ENCODE measurements at places on chromosomes 4 and X.

DNA sequence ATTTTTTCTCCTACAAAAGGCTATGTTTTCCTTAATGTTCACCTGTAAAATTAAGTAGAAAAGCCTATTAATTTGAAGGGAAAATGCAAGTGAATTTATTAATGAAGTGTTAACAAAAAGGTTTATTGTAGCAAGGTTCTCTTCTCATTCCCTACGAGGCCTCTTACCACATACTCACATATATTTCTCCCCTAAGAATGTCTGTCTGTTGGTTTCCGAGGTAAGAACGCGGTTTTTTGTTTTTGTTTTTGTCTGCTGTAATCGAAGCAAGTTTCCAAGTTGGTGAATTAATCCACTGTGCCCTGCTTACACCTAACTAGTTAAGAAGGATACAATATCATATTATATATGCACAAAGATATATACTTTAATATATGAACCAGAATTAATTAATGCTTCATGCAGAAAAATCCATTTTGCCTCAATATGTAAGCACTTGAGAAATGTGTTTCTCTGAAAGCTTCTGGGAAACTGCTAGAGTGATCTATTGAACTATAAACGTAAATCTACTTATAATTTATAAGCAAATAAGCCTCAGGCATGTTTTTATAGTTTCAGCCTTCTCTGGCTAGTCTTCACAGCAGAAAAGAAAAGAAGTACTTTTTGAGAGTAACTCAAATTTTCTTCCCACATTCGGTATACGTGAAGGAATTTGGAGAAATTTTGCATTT, 120.8 kb downstream of the EGF start:
- no peak for DNase-seq

GRCh38 chrX:20217271-20217670, 49.4 kb downstream of the RPS6KA3 start:
- DNase-seq, result no peak

DNA sequence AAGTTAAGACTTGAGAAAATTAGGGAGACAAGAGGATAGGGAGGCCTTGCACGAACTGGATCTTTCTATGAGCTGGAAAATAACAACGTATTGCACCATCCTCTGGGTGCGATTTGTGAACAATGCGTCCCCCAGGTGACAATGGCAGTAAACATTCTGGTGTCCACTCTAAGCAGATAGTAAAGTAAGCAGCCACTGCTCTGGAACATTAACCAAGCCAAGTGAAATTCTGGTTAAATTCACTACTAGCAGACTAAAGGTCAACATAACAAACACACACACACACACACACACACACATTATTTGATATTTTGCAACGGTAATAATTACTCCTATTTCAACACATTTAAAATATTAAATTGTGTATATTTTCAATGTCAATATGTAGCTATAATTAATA, 242.2 kb upstream of the DCAF8L1 start:
- no peak for DNase-seq

DNA sequence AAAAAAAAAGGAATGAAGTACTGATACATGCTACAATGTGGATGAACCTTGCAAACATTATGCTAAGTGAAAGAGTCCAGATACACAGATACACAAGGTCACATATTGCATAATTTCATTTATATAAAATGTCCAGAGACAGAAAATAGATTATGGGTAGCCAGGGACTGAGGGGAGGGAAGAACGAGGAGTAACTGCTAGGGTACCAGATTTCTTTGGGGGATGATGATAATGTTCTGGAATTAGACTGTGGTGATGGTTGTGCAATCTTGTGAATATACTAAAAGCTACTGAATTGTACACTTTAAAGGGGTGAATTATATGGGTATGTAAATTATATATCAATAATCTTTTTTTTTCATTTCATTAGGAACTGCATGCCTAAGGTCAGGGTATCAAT, 20.8 kb upstream of the AP1AR start:
- no peak for DNase-seq

DNA sequence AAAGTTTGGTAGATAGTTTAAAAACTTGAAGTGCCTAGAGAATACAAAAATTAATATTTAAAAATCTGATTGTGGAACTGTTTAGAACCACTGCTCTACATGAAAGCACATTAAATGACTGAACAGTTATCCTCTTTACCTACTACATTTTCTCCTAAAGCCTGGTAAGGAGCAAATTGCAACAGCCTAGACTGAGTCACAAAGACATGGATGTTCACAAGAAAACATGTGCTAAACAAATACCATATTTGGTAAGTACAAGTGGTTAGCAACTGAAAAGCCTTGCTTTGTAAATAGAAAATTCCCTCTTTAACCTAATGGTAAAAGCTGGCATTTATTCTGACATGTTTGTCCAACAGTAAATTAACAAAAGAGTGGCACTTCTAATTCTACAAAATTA, 203.1 kb downstream of the FBXO8 start:
- DNase-seq, result no peak

- no peak for DNase-seq
Observed at GRCh38 chrX:150337536-150337935, 25.6 kb upstream of the MAMLD1 start.

DNA sequence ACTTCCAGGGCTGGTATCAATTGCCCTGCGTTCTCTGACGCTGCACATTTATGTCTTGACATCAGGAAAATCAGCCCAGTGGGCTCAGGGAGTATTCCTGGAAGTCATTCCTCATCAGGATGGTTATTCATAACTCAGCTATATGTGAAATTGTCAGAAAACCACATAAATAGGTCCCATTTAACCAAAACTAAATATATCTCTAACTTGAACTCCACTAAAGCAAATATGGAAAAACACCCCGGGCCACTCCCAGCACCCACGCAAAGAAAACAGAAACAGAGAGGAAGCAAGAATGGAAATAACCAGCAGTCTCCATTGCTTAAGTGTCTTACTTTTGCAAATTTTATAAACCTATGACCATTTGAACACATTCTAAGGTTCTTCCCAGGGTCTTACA, 112.0 kb downstream of the IRF2 start:
- no peak for DNase-seq

DNA sequence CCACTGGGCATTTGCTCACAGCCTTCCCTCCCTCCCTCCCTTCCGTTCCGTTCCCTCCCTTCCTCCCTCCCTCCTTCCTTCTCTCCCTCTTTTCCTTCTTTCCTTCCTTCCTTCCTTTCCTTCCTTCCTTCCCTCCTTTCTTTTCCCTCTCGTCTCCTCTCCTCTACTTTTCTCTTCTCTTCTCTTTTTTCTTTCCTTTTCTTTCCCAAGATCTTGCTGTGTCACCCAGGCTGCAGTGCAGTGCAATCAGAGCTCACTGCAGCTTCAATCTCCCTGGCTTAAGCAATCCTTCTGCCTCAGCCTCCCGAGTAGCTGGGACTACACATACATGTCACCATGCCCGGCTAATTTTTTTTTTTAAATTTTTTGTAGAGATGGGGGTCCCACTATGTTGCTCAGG, 26.7 kb upstream of the ING2 start:
- no peak for DNase-seq

GRCh38 chrX:12999422-12999821, 24.5 kb downstream of the TMSB4X start:
- no peak for DNase-seq

Measured in stimulated activated effector memory CD8-positive, alpha-beta T cell treated with anti-CD3 and anti-CD28 coated beads, Interleukin-12 subunit alpha, Interleukin-12 subunit beta, amount 100 ng/mL, for 72 hours (primary cell).